Globus pallidus (tissue), 1 donor: ENCODE measurements at places on chromosomes 12 and 14.
A peak's percentile ranks its signal among the peaks of the same experiment; 100 is the strongest.

GRCh38 chr14:98280436-98280835 lies 991.6 kb downstream of the BCL11B start:
- peak; percentile 1 for DNase-seq

DNA sequence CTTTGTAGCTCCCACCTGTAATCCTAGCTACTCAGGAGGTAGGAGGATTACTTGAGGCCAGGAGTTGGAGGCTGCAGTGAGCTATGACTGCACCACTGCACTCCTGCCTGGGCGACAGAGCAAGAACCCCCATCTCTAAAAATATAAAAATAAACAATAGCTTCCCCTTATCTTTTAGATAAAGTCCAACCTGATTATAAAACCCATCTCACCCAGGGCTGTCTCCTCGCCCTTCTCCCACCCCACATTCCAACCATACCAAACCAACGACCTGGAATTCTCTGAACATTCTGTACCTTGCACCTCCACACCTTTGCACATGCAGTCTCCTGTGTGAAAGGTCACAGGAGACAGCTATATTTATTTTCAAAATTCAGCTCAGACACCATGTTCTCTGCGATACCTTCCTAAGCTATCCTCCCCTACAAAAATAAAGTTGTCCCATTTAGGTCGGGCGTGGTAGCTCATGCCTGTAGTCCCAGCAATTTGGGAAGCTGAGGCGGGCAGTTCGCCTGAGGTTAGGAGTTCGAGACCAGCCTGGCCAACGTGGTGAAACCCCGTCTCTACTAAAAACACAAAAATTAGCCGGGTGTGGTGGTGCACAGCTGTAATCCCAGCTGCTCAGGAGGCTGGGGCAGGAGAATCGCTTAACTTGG lies 7.7 kb downstream of the SLC7A7 start:
- no peak for DNase-seq

- DNase-seq, result no peak
Observed at GRCh38 chr14:39266525-39266870, 32.8 kb downstream of the MIA2 start.

DNA sequence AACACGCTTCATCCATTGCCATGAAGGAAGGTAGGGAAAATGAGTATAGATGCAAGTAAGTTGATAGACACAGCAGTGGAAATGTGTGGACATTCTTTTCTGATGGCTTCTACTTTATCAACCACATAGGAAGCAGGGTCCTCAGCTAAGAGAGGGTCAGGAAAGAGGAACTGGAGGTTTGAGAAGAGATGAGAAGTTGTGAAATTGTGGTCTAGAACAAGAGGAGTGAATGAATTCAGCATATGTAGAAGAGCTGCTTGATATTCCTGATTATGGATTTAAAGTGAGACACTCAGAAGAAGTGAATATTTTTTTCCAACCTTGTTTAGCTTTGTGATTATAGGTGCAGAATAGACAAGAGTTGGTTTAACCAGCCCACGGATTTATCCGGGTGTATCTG lies 128.5 kb downstream of the SLC15A5 start:
- DNase-seq, result no peak

DNA sequence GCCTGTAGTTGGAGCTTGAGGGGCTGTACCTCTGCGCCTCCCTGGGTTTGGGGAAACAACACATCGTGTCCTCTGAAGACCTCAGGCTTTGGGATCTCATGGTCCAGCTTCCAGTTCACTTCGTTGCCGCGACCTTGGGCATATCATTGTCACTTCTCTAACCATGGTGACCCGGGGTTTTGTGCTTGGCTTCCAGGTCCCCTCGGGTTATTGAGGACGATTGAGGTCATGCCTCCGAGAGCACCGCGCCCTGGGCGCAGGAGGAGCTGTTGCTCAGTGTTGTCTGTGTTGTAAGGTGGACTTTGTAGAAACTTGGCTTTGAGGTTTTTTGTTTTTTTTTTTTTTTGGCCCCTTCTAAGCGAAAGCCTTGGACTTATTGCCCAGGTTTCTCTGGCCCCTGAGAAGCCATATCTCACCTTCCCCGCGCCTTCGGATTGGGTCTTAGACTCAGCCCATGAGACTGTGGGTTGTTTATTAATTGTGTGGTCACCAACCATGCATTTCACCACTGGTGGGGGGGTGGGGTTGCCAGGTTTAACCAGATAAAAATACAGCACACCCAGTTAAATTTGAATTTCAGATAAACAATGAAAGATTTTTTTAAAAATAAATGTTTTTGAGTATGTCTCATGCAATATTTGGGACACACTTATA lies 2.6 kb downstream of the BCL7A start:
- DNase-seq, result no peak

DNA sequence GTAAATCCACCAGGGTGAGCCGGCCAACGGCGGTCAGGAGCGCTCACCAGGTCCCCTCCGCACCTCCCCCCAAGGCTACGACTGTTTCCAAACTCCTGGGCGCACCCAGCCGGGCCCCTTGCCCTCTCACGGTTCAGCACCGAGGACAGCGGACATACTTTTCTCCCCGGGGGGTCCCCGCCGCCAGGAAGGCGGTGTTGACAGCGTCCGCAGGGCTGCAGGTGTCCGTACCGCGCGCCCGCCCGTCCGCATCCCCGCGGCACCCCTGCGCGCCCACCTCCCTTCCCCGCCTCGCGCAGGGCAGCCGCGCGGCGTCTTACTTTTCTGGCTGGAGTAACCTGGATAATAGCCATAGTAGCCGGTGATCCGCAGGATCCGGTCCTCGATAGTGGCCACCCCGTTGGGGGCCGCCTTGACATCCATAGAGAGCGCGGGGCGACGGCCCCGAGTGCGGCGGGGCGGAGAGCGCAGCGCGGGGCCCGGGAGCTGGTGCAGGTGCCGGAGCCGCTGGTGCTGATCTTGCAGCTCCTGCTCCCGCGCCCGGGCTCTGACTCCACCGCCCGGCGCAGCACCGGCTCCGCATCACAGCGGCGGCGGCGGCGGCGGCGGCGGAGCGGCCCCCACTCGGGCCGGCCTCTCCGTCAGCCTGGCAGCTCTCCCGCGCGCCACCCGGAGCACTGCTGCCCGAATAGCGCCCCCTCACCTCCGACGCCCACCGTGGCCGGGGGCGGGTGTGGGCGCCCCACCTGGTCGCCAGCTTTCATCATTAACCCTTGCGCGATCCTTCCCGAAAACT lies at the start of gene SLC35F4:
TSS of gene SLC35F4 (minus strand) at position 690 of the 796 bp plus-strand sequence.
- no peak for DNase-seq

DNA sequence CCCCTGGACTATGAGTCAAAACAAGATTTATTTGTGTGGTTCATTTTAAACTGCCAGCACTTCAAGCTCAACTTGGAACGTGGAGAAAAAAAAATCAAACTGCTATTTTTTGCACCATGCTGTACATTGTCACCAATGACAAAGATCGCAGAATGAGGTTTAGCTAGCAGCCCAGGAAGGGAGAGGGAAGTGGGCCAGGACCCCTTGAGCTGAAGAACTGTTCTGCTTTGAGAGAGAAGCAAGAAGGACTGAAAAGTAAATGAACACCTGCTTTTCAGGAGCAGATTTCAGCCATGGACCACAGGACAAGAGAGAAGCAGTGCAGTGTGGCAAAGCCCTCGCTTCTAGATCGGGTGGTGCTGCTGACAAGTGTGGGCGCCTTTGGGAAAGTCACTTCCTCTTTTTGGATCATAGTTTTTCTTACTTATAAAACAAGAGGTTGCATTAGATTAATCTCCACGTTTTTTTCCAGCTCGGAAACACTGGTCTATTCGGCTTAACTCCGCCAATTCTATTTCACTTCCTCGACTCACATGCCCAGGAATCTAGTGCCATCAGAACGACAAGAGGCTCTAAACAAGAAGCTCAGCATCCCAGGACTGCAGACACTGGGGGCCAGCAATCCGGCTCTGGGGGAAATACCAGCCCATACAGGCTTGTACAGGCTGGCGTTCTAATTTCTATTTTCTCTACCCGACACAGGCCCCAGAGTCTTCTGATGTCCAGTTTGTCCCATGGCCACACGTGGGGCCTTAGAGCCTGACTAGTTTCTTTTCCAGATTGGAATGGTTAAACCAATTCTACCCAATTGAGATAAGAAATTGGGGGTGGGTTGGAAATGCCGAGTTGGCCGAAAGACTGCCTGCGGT lies 129.9 kb downstream of the CRACR2A start:
- DNase-seq, result no peak

DNA sequence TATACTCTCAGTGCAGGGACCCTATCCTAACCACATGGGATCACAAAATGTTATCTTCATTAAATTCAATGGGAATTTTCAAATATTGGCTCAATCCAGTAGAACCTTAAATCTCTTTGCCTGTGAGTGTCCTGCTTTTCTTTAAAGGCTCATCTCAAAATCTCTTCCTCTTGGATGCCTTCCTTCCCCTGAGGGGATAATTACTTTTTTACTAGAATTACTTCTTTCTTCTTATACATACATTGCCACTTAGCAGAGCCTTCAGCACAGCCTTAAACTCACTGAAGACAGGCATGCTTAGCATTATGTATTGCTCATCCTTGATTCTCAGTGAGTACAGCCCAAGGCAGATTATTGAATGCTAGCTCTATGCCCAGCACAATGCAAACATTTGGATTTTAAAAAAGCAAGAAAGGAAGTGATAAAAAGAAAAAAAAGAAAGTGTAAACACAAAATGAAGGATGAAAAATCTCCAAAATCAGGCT lies 1918.0 kb upstream of the FLRT2 start:
- DNase-seq, result no peak

DNA sequence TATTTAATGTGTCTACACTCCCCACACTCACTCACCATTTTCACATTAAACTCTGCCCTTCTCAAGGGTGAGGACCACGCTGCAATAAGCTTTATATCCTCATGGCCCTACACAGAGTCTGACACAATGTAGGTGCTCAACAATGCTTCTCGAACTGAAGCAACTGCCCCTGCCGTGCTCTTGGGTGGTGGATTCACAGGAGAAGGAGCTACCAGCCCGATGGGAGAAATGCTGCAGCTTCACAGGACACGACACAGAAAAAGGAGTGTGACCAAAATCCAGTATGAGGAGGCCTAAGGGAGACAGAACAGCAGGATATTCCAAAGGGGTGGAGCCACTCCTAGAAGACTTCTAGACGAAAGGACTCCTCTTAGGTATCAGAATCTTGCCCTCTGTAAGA lies 6.5 kb upstream of the KRT3 start:
- DNase-seq, result no peak

DNA sequence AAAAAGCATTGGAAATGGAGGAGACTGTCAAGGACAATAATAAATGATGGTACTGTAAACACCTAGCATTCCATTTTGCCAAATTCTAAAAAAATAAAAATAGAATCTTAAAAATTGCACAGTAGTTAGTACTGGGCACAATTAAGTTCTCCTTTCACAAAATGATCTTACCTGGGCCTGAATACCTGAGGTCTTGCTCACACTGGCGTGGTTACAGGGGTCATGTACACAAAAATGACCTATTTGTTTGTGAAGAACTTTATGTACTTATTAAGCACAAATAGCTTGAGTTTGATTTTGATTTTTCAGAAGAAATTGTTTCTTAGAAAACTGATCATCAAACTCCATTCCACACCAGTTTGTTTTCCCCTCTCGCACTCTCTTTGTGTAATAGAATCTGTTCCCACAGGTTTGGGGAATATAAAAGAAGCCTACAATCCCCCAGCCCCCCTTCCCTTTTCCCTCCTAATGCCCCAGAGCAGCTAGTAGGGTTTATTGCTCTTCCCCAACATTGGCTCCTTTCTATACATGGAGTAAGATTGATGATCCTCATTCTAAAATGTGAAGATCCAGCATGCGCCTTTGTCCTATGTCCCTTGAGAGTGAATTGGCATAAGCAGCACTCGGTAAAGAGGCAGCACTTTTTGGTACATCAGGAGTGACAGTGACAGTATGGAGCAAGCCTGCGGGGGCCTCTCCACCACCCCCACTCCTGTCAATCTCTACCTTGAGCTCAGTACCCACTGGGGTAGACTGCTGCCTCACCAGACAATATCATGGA lies 204.3 kb downstream of the ASCL1 start:
- DNase-seq, result no peak

GRCh38 chr12:98213556-98213955 lies 301.8 kb upstream of the TMPO start:
- no peak for DNase-seq

- DNase-seq, result no peak
Observed at GRCh38 chr14:90425373-90425879, 28.6 kb downstream of the CALM1 start.

GRCh38 chr12:102356690-102357089 lies 123.7 kb downstream of the IGF1 start:
- DNase-seq, result no peak

- DNase-seq, result no peak
Observed at GRCh38 chr12:130336723-130337487, 782 bp upstream of the PIWIL1 start.

DNA sequence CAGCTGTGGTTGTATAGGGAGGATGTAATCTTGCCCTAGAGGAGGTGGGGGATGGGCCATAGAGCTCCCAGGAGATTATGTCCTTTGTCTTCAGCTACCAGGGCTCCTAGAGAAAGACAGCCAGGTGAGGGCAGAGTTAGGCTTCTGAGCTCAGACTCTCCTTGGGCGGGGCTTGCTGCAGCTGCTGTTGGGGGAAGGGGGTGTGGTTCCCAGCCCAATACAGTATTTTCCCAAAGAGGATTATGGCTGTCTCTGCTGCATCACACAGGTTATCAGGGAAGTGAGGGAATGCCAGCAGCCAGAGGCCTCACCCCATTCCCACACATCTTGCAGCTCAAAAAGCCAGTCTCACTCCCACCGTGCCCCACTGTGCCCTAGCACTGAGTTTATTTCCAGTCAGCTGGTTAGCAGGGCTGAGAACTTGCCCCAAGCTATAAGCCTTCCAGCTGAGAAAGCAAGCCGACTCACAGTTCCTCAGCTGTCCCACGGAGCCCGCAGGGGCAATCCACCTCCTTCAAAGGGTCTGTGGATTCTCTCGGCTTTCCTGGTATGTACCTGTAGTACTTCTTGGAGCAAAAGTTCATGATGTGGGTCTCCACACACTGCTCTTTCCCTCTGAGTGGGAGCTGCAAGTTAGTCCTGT lies 217.3 kb upstream of the CPNE8 start:
- DNase-seq, result no peak

GRCh38 chr12:75756771-75757170 lies 245.4 kb upstream of the KRR1 start:
- DNase-seq, result no peak

GRCh38 chr12:30646821-30647220 lies 48.8 kb downstream of the IPO8 start:
- DNase-seq, result no peak

DNA sequence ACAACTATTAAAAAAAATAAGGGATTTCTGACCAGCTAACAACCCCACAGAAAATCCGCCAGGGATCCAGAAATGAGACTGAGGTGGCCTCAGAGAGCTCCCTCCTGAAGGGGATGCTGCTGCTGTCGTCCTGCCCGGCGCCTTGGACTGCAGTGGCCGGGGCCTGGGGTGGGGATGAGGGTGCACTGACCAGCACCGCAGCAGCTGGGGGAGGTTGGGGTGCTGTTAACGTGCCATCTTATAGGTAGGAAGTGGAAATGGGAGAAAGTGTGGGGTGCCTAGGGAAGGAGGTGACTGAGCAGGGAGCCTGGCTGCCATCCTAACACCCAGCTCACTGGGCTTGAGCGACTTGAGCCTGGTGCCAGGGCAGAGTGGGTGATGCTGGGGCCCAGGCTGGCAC lies 32.0 kb downstream of the DDX11 start:
- DNase-seq, result no peak

- DNase-seq, result no peak
Observed at GRCh38 chr14:56064513-56064912, 53.7 kb upstream of the PELI2 start.

GRCh38 chr14:95562892-95563685 lies 28.2 kb downstream of the GLRX5 start:
- no peak for DNase-seq

GRCh38 chr14:41289025-41289424 lies 317.7 kb upstream of the LRFN5 start:
- DNase-seq, result no peak
